ENCODE measurements at places on chromosomes 5 and 9. TPM values are rescaled to one million over a fixed set of nuclear protein-coding genes. Genes with fewer than 3 reads are reported as not detected.

GRCh38 chr9:108103046-108103693 is 613.6 kb upstream of the KLF4 start:
- DNase-seq, result no peak
- H3K36me3 ChIP-seq, result no peaks in the 10 kb centered on the region
- H3K27ac ChIP-seq, result no peak overlapping the region
- no peaks in the 10 kb centered on the region for H3K27me3 ChIP-seq

The PLCXD3 gene
- total RNA-seq, result 0.07 TPM

- H3K36me3 ChIP-seq, result no peaks in the 10 kb centered on the region
- no peaks in the 10 kb centered on the region for H3K27me3 ChIP-seq
- no peak overlapping the region for H3K4me3 ChIP-seq
- no peak for DNase-seq
- peaks cover 22% of the 10 kb centered on the region for H3K4me1 ChIP-seq
Observed at GRCh38 chr9:85302938-85303756, 438.6 kb downstream of the AGTPBP1 start.

The PCDHGB3 gene
- total RNA-seq, result 0.71 TPM

DNA sequence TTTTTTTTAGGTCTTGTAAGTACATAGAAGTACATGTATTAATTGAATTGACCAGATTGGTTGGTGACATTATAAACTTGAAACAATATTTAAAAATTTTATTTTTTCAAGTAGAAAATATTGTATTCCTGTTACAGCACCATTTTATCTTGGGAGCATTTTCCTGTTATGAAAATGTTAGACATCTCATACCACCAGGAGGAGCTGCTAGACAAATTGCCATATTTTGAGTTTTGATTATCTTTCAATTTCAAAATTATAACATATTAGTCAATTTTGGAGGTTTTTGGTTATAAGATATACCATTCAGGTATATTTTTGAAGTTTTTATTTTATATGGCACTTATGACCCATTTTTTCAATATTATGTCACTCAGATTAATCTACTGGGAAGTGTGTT is 84.4 kb downstream of the CNTLN start:
- H3K4me1 ChIP-seq, result no peaks in the 10 kb centered on the region
- H3K27ac ChIP-seq, result no peak overlapping the region
- no peak overlapping the region for H3K4me3 ChIP-seq
- H3K36me3 ChIP-seq, result peaks cover 10% of the 10 kb centered on the region
- no peaks in the 10 kb centered on the region for H3K27me3 ChIP-seq

The IFNA21 gene
- total RNA-seq, result not detected

The PCDHB4 gene
- total RNA-seq, result 2.6 TPM

The KCNV2 gene
- not detected for total RNA-seq

- no peak overlapping the region for H3K4me3 ChIP-seq
- H3K36me3 ChIP-seq, result peaks cover 13% of the 10 kb centered on the region
- H3K4me1 ChIP-seq, result peaks cover 13% of the 10 kb centered on the region
- no peaks in the 10 kb centered on the region for H3K27me3 ChIP-seq
- DNase-seq, result no peak
Observed at GRCh38 chr5:1050423-1051365, 42.1 kb downstream of the NKD2 start.

The ZBTB26 gene
- 13.5 TPM for total RNA-seq

GRCh38 chr5:179261301-179262125 is 83.7 kb downstream of the ADAMTS2 start:
- no peak overlapping the region for H3K27ac ChIP-seq
- H3K27me3 ChIP-seq, result no peaks in the 10 kb centered on the region
- no peak overlapping the region for H3K4me3 ChIP-seq
- peak; percentile 37 for DNase-seq
- peaks cover 8% of the 10 kb centered on the region for H3K4me1 ChIP-seq
- no peaks in the 10 kb centered on the region for H3K36me3 ChIP-seq

DNA sequence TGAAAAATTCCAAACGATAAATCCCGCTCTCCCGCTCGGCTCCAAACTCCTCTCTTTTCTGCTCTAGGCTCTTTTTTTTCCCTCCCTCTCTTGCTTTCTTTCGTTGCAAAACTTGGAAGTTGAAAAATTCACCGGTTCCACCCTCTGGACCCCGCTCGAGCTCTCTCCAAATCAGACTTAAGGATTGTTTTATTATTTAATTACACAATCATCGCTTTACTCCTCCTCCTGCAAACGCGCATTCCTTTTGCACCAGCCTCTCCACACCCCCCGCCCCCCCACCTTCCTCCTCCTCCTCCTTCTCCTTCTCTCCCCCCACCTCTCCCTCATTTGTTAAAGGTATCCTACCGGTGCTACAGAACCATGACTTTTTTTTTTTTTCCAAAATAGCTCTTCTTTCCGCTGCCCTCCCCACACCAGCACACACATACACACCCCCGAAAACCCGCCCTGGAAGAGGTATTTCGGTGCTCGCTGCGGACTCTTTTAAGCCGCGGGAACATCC is 535 bp upstream of the NFIB start:
- H3K27ac ChIP-seq, result peak overlapping the region; percentile 94
- H3K4me1 ChIP-seq, result peaks cover 36% of the 10 kb centered on the region
- DNase-seq, result no peak
- H3K36me3 ChIP-seq, result no peaks in the 10 kb centered on the region

GRCh38 chr9:81022177-81022576 is 667.2 kb downstream of the TLE1 start:
- no peaks in the 10 kb centered on the region for H3K36me3 ChIP-seq
- no peaks in the 10 kb centered on the region for H3K27me3 ChIP-seq
- H3K4me3 ChIP-seq, result no peak overlapping the region

GRCh38 chr9:91433180-91433579 is 9.5 kb upstream of the NFIL3 start:
- no peaks in the 10 kb centered on the region for H3K36me3 ChIP-seq
- H3K27ac ChIP-seq, result no peak overlapping the region
- H3K27me3 ChIP-seq, result peaks cover 19% of the 10 kb centered on the region
- no peaks in the 10 kb centered on the region for H3K4me1 ChIP-seq
- H3K4me3 ChIP-seq, result no peak overlapping the region

The PDE6A gene
- not detected for total RNA-seq

The GFPT2 gene
- total RNA-seq, result 11.1 TPM

The SPAAR gene
- total RNA-seq, result not detected

GRCh38 chr5:45779874-45780671 is 83.9 kb upstream of the HCN1 start:
- DNase-seq, result no peak
- H3K4me1 ChIP-seq, result no peaks in the 10 kb centered on the region
- H3K27ac ChIP-seq, result no peak overlapping the region
- H3K4me3 ChIP-seq, result no peak overlapping the region
